ENCODE measurements at places on chromosomes 13 and 19.
A peak's percentile ranks its signal among the peaks of the same experiment; 100 is the strongest.

DNA sequence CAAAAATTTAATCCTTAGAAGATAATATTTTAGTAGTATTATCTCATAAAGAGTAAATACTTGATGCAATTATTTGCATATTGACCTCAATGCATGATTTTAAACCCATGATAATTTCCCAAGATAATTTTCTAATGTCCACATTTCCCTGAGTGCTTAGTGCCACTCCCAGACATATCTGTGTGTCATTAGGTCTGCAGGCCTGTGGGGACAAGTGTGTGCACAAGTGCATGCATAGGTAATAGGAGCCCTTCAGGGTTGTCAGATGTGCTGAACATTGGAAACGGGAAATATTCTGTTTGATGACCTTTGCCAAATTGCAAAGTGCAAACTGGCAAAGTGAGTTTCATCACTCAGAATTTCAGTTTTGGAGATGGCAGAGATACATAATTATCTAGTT, 369.9 kb downstream of the KLF5 start:
- DNase-seq = no peak

- no peak for DNase-seq
Observed at GRCh38 chr19:35247526-35248309, 1.1 kb upstream of the LSR start.

- DNase-seq = peak; percentile 58
Observed at GRCh38 chr13:94658926-94659597, 53.3 kb downstream of the SOX21 start.

DNA sequence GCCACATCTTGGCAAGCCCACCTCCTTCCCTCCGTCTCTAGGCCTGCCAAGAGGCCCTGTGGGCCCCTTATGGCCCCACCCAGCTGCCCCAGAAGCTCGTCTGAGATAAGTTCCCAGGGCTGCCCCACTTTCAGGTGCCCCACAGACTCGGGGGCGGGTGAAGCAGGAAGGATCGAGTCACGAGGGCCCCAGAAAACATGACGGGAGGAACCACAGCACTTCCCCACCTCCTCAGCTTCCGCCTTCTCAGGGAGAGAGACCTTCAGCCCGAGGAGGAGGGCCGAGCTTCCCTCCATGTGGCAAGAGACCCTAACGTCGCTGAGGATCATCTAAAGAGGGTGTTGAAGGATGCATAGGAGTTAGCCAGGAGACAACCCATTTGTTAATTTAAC, 4.5 kb upstream of the IL12RB1 start:
- DNase-seq = no peak

DNA sequence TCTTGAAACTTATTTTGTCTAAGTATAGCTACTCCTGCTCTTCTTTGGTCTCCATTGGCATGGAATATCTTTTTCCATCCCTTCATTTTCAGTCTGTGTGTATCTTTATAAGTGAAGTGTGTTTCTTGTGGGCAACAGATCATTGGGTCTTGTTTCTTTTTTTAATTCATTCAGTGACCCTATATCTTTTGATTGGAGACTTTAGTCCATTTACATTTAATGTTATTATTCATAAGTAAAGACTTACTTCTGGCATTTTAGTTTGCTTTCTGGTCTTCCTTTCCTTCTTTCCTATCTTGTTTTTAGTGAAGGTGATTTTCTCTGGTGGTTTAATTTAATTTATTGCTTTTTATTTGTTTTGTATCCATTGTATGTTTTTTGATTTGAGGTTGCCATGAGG, 19.8 kb downstream of the CD70 start:
- no peak for DNase-seq

DNA sequence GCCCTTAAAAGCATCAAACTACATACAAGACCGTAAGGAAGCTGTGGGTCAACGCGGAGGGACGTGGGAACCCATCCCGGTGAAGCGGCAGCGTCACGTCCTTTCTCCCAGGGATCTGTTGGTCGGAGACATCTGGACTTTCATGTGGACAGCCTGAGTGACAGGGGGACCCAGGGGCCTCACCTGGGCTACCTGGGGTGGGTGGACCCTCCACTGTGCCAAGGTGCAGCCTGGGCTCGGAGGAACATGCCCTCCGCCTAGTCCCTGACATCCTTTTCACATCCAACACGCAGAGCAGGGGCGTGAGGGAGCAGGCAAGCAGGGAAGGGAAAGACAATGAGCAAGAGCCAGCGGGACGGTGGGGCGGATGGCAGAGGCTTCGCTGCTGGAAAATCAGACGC, 13.8 kb upstream of the GARIN5A start:
- no peak for DNase-seq

GRCh38 chr13:108463340-108463739, 166.1 kb upstream of the MYO16 start:
- DNase-seq = peak; percentile 98

DNA sequence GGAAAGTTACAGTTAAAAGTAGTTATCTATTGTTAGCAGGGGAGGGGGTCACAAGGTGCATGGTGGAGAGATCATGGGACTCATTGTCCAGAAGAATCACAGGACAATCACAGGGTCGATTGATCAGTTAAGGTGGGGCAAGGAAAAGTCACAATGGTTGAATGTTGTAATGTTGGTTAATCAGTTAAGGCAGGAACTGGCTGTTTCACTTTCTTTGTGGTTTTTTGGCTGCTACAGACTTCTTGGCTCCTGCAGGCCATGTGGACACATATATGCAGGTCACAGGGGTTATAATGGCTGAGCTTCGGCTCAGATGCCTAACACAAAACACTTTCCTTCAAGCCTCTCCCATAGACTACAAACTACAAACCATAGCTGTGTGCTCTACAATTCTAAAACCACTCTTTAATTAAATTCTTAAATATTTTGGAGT, 6.9 kb upstream of the ZNF431 start:
- no peak for DNase-seq

Data from HCEC 1CT (cell line).